ENCODE measurements at places on chromosomes 6 and 20.

- DNase-seq: no peak
Observed at GRCh38 chr6:13654496-13654895, 39.4 kb downstream of the NOL7 start.

- DNase-seq: no peak
Observed at GRCh38 chr20:46642265-46642968, 8.8 kb downstream of the SLC13A3 start.

DNA sequence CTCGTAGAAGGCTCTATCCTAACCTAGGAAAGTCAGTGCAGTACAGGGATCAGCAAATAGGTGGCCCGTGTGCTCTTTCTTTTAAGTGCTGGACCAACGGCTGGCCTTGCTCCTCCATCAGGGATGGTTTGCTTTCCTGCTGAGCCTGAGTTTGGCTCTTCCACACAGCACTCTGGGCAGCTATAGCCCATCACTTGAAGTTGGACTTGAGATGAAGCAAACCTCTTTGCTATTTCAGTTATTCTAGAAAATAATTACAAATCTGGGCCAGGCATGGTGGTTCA lies 66.9 kb upstream of the KCNK16 start:
- no peak for DNase-seq

GRCh38 chr6:39961178-39961577 lies 26.9 kb upstream of the MOCS1 start:
- no peak for DNase-seq

GRCh38 chr20:13745784-13746183 lies 38.9 kb downstream of the ESF1 start:
- DNase-seq: no peak

DNA sequence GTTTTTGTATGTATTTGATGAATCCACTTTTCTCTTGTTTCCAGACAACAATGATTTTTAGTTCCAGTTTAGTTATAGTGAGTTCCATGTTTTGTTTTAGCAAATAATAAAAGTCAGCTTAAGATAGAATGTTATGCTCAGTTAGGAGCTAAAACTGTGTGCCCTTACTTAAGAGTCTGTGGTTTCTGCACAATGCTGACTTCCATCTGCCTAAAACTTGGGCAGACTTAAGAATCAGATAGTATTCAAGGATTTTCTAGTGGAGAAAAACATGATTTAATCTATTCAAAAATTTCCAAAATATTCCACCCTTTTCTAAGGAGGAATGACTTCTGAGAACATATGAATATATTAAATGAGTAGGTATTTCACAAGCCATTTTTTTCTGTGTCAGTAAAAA lies 32.8 kb downstream of the LAMA4 start:
- no peak for DNase-seq
